ENCODE measurements at places on chromosomes 3 and 15. TPM values are rescaled to one million over a fixed set of nuclear protein-coding genes. Genes with fewer than 3 reads are reported as not detected.
A peak's percentile ranks its signal among the peaks of the same experiment; 100 is the strongest.

GRCh38 chr15:67319961-67320360 lies 65.4 kb downstream of the IQCH start:
- no peak for DNase-seq

DNA sequence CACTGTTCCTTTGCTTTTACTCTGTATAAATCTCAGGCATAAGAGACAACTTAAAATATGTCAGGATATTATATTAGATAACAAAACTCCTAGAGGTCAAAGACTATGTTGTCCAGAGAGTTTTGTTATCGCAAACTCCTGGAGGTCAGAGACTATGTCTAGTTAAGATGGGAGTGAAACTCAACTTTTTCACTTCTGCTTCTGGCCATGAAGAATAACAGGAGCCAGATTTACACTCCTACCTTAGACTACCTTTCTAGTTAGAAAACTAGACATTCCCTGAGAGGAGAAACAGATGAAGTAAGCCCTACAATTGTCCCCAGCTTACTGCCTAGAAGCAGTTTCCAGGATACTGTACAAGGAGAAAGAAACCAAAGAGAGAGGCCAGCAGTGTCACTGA lies 255.4 kb upstream of the UBE2E1 start:
- no peak for DNase-seq

DNA sequence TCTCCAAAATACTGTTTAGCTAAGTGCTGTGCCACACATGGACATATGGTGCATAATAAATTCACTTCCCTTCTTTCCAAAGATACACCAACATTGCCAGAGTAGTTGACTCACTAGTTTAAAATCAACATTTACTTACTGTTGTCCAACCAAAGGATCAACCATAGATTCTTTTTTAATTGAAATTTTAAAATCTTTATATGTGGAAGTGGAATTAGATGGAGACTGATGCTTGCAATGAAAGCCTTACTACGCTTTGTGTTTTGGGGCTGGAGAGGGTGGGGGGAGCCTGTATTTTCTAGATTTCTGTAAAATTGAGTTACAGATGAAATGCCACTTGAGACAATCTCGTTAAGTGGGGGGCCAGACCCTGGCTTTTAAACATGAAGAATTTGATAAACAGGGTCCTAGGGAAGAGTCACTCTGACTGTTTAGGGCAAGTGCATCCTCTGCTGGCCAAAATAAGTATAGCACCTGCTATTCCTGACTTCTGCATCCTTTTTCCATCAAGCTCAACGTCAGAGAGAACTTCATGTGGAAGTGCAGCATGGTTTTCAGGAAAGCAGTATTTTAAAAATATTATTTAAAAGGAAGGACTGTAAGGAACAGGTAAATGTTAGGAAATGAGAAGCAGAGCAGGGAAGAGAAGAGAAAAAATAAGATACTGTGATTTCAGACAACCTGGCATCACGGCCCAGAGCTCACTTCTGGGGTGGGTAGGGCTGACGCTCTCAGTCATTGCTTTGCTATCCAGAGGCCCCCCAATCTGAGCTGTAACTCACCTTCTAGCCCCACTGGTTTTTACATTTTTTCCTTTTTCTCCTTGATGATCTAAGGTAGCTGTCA lies 76.7 kb downstream of the BOC start:
- DNase-seq: no peak

DNA sequence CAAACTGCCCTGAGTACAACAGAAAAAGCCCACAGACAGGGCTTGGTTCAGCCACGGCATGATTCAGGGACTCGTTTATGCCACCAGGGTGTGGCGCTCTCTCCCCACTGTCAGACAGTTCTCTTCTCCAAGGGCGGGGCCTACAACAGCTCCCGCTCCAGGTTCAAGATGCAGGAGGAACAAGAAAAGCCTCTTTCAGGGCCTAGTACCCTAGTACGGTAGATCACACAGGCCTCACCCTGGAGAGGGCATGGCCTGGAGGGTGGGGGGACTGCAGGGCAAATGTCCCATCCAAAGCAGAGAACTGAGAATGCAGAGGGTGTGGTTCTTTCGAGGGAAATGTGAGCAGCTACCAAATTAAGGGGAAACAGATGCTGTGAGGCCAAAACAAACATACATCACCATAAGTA lies 12.0 kb downstream of the MESD start:
- peak; percentile 56 for DNase-seq

DNA sequence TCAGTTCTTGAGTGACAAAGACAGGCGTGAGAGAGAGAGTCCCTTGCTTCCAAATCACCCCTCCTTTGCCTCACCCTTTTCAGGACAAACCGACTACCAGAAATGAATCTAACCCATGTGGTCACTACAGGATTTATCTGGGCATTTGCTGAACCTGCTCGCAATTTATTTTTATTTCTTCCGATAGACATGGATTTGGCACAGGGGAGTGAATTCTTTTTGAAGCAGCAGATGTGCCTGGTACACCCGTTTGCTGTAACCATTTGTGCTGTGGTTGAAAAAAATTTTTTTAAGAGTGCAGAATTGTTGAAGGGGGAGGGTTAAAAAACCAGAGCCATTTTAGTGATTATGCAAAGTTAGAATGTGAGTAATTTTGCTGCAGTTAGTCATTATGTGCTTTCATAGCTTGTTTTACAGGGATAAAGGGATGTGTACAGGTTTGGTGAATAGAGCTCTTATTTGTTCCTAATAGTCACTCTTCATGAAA lies 442.0 kb downstream of the LPP start:
- no peak for DNase-seq

Gene CSPG5
- 0.21 TPM for total RNA-seq

Gene IMPG2
- total RNA-seq: 0.23 TPM

Gene CADPS
- 26.4 TPM for total RNA-seq

Gene SRGAP3
- 2.4 TPM for total RNA-seq
